ENCODE measurements at places on chromosomes 11 and 22.

DNA sequence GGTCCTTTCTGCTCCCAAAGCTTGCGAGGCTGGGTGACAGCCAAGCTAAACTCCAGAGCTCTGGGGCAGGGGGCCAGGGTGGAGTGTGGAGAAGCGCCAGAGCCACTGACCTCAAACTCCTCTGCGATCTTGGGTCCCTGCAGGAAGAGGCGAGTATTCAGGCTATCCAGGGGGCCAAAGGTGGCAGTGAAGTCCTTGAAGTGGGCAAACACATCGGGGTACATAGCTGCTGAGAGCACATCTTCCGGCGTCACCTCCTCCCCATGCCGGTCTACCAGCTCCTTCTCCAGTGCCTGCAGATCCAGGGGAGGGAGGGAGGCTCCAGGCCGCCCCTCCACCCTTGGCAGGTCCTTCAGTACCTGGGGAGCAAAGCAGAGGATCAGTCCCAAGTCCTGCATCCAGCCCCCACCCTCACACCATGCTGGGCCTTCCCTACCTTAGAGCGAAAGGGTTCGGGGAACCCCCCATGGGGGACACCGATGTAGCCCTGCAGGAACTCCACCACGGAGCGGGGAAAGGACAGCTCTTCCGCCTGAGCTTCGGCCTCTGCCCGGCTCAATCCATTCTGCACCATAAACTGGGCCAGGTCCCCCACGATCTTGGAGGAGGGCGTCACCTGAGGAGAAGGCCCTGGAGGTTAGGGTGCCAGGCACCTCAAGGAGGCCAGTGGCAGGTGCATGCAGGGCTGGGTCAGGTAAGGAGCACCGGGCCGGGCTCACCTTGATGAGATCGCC lies 6.4 kb downstream of the RCE1 start:
- no peak for DNase-seq

DNA sequence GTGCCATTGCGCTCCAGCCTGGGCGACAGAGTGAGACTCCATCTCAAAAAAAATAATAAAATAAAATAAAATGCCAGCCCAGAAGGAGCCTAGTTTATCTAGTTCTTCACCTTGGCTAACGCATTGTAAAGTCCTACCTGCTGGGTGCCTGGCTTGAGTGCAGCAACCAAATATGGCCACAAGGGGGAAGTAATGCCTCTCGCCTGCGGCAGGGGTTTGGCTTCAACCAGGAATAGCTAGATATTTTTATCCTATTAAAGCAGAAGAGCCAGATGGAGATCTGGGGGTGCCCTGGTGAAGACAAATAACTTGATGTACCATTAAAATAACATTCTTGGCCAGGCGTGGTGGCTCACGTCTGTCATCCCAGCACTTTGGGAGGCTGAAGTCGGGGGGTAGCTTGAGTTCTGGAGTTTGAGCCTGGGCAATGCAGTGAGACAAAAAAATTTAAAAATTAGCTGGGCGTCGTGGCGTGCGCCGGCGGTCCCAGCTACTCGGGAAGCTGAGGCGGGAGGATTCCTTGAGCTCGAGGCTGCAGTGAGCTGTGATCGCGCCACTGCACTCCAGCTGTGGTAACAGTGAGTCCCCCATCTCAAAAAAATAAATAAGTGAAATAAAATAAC lies 20.6 kb upstream of the PLEKHB1 start:
- DNase-seq: peak; percentile 61

- DNase-seq: no peak
Measured at GRCh38 chr11:125959931-125960330, 14.1 kb downstream of the VSIG10L2 start.

- DNase-seq: no peak
Measured at GRCh38 chr22:33539902-33540751, 380.1 kb downstream of the LARGE1 start.

DNA sequence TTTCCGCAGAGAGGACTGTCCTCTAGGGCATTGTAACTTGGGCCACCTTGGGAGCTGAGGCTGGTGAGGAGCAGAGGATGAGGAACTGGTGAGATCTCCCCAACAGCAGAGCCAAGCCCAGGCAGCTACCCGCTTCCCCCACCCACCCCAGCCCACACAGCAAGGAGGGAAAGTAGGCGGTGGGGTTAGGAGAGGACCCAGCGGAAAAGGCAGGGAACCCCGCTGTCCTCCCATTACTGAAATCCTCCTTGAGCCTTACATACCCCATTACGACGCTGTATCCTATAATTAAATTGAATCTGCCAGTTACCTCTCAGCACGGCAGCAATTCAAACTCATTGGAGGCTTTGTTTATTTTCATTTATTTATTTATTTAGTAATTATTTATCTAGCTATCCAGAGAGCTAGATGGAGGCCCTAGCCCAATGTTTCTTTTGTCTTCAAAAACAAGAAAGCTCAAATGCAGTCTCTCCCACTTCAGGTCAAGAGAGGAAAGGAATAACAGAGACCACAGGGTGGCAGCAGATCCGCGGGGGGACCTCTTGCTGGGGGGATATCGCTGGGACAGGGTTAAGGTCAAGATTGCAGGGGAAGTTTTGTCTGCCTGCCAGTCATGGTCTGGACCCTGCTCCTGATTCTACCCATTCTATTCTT lies 218.0 kb downstream of the ST3GAL4 start:
- DNase-seq: no peak

DNA sequence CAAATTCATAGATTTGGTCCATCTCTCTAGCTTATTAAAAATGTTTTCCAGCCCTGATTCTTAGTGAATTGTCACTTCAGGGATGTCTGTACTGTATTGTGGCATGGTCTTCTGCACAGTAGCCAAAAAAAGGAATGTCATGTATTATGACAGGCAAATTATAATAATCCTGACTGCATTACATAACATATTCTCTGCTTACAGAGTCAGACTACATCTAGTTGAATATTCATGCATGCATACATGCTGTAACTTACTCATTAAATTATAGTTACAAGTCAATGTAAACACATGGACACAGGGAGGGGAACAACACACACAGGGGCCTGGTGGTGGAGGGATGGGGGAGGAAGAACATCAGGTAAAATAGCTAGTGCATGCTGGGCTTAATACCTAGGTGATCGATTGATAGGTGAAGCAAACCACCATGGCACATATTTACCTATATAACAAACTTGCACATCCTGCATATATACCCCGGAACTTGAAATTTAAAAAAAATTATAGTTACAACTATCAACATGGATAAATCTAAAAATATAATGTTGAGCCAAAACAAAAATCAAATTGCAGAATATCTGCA lies 31.5 kb upstream of the SMCO4 start:
- DNase-seq: no peak

GRCh38 chr11:1195682-1196515 lies 27.0 kb upstream of the MUC5B start:
- no peak for DNase-seq

DNA sequence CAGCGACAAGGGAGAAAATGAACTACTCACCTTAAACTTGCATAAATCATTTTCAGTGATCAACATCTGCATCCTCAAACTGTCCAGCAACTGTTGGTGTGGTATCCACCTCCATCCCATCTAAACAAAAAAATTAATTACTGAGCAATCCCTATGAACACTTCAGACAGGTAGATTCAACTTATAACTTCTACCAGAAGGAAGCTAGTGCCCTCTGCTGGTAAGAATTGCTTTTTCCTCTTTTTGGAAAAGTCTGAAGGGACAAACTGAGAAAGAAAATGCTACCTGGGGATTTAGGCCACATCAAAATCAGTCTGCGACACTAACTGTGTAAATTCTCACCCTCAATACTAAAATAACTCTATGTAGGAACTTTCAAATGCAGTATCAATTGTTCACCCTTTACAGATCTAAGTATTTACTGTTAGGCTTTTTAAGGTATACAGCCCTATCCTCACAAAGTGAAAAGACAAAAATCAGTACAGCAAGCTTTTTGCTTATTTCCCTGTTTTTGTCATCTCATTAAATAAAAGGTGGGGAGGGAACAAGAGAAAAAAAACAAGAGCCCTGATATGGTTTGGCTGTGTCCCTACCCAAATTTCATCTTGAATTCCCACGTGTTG lies 17.9 kb downstream of the CLNS1A start:
- DNase-seq: no peak

Data from activated T-cell treated with anti-CD3 and anti-CD28 coated beads for 24 hours (primary cell).